KBM-7 (cell line): ENCODE measurements at places on chromosomes 5 and 9.

DNA sequence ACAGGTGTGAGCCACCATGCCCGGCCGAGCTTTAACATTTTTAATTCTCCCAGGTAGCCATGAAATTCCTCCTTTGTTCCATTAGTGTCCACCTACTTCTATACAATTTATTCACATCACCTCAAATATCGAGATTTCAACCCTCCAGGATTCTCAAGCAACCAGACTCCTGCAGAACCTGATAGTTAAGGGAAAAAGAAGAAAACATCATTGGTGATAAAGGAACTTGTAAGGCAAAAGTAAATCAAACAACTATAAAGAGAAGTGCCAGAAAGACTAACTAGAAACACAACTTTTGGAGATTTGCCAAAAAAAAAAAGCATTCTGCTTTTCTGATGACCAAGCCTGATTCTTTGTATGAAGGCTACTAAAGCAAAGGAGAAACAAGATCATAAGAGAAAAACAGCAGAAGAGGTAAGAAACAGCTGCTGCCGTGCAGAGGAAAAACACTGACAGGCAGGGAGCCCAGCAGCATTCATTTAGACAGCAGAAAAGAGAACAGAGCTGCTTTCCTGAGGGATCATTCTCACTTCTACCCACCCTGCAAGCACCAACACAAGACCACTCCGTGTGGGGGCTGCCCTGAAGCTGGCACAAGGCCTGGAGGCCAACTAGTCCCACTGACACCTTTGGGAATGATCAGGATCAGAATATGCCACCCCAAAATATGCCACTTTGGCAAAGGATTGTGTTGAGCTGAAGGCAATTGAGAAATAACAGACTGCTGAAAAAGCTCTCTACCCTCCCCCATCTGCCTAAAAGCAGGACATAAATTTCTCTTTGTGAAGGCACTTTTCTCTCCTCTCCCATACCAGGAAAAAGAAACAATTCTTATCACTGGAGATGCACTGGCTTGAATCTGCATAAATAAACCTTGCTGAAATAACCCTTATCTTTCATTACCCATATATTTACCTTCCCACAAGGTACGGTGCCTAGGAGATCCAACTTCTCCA is 75.1 kb downstream of the ALDH7A1 start:
- DNase-seq = peak; percentile 8

GRCh38 chr5:53969176-53969730 is 341.1 kb downstream of the ARL15 start:
- no peak for DNase-seq

DNA sequence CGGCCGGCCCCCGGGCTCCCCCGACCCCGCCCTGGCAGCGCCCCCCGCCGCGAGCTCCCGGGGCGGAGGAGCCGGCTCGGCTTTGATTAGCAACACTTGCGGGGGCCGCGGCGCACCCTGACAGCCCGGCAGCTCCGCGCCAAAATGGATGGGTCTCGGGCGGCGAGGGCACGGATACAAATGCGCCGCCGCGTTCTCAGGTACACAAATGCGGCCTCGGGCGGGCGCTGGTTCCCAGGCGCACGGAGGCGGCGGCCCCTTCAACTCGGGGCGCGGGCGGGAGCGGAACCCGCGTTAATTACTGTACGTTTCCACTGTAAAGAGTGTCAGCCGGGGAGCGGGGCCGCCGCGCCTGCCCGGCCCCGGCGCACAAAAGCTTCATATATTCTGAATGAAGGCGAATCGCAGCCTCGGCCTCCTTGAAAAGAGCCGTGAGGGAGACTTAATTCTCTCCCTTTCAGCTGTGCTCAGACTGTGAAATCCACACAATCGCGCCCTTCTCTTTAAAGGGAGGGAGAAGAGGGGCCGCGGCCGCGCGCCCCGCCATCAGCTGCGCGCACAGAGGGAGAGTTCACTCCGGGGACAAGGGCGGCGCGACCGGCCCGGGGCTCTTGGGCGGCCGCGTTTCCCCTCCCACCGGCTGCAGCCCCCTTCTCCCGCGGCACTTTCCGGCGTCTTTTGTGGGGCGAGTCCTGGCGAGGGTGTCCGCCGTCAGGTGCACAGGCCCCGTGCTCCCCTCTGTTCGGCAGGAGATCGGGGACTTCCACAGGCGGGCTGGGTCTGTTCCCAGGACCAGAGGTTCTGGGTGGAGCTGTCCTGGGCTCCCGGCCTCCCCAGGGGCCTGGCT is 27.0 kb downstream of the MSX2 start:
- DNase-seq = no peak

- DNase-seq = no peak
Measured at GRCh38 chr5:109866051-109866450, 176.3 kb downstream of the MAN2A1 start.

- no peak for DNase-seq
Measured at GRCh38 chr9:109230277-109230676, 63.2 kb upstream of the FRRS1L start.

GRCh38 chr5:373710-374602 is 52.4 kb downstream of the AHRR start:
- DNase-seq = peak; percentile 71

DNA sequence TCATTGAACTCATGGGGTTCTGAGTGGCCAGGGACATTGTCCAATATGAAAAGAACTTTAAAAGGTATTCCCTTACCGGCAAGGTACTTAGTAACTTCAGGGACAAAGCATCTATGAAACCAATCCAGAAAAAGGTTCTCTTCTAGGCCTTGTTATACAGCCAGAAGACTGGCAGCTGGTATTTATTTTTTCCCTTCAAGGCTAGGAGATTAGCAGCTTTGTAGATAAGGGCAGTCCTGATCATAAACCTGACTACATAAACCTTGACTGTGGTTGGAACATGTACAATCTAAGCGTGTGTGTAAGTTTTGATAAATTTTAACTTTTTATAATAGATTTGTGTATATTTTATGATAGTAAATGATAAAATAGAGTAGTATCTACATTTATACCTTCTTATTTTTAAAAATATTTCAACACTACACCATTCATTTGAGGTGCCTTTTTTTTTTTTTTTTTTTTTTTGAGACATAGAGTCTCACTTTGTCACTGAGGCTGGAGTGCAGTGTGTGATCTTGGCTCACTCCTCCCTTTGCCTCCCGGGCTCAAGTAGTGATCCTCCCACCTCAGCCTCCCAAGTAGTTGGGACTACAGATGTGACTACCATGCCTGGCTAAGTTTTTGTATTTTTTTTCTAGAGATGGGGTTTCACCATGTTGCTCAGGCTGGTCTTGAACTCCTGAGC is 24.5 kb downstream of the RANBP17 start:
- no peak for DNase-seq

DNA sequence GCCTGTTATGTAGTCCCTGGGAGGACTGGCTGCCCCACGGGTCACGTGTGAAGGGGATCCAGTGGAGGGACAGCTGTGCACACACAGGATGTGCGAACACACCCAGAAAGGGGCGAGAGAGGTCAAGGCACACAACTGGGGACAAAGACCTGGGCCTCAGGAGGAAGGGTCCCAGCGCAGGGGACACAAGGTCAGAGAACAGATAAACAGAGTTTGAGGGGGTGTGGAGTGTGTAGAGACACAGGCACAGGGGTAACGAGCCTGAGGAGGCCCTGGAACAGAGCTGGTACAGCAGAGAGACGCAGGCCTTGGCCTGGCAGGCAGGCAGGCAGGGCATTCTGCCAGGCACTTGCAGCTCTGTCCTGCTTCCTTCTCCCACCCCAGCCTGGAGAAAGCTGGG is 14.8 kb upstream of the PSMD5 start:
- no peak for DNase-seq
